Hepatocyte (in vitro differentiated cells): ENCODE measurements at places on chromosomes 13 and 19.

DNA sequence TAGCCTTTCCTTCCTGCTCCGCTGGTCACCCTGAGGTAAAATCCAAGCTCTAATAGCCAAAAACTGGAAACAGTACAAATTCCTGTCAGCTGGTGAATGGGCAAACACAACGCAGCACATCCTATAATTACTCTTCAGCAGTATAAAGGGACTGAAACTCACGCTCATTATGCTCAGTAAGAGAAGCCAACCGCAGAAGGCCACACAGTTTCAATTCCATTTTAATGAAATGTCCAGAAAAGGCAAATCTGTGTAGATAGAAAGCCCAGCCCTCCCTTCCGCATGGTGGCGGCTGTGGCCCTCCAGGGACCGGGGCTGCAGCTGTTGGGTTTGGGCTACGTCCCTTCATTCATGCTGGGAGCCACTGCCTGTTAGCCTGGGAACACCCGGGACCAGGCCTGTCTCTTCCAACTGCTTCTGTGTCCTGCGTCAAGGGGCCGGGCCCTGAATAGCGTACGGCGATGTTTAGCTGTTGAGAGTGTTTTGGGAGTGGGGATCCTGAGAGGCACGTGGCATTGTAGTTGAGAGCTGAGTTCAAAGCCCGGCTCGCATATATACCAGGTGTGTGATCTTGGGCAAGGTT is 23.5 kb downstream of the NKPD1 start:
- DNase-seq = no peak

DNA sequence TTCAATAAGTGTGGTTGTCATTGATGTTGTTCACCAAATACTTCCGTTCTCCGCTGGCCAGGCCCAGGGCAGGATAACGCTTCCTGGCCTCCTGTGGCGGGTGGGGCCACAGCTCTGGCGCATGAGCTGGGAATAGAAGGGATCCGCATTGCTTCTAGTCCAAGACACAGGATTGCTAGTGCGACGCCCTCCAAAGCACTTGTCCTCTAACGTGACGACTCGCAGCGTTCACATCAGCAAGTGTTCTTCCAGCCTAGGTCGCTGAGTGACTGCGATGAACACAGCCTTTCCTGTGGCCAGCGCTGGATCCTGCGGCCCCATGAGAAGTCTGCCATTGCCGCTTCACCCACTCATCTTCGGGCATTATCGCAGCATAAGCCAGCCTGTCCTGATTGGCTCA is 39.4 kb downstream of the VSTM2B start:
- DNase-seq = no peak

DNA sequence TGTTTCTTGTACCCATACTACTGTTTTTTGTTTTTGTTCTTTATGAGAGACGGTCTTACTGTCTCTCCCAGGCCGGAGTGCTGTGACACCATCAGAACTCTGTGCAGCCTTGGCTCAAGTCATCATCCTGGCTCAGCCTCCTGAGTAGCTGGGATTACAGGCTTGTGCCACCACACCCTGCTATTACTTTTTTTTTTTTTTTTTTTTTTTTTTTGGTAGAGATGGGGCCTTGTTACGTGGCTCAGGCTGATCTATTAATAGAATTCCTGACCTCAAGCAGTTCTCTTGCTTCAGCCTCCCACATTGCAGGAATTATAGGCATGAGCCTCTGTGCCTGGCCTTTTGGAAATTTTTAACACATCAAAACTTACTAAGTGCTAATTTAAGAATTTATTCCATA is 2.9 kb upstream of the ZNF304 start:
- DNase-seq = no peak

- no peak for DNase-seq
These were observed 334.0 kb downstream of the SLITRK5 start for GRCh38 chr13:88005188-88005587.

GRCh38 chr13:37788346-37788745 is 81.2 kb downstream of the TRPC4 start:
- no peak for DNase-seq

- DNase-seq = no peak
These were observed 4.3 kb upstream of the ZNF813 start for GRCh38 chr19:53463263-53463662.

GRCh38 chr13:89097994-89098393 is 1426.8 kb downstream of the SLITRK5 start:
- DNase-seq = no peak

GRCh38 chr19:5628919-5629481 is 6.1 kb downstream of the SAFB start:
- DNase-seq = no peak

DNA sequence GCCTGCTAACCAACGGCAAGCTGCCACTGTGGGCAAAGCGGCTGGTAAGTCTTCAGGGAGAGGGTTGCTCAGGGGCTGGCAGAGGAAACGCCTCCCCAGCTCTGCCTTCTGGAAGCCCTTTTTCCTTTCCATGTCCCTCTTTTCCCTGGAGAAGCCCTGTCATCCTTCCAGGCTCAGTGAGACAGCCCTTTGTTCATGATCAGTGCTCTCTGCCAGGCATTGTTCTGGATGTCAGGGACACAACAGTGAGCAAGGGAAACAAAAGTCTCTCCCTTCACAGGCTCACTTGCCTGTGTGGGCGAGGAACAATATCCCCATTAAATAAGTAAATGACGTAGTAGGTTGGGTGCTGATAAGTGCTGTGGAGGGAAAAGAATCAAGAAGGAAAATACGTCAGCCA is 13.9 kb upstream of the OVOL3 start:
- DNase-seq = no peak

- no peak for DNase-seq
These were observed 60.3 kb upstream of the STARD13 start for GRCh38 chr13:33345842-33346241.

GRCh38 chr13:112885242-112885781 is 83.7 kb upstream of the MCF2L start:
- no peak for DNase-seq

- no peak for DNase-seq
These were observed 47.5 kb downstream of the SPATA13 start for GRCh38 chr13:24207841-24208667.

- DNase-seq = no peak
These were observed at the start of gene LGALS13 for GRCh38 chr19:39602224-39602623. Gene LGALS13 (plus strand): TSS chr19:39602524. CDS start chr19:39602569, 45 bp downstream.

- no peak for DNase-seq
These were observed 688.4 kb upstream of the GPC6 start for GRCh38 chr13:92538164-92538563.

- peak; percentile 61 for DNase-seq
These were observed 21.8 kb downstream of the DCAF15 start for GRCh38 chr19:13974073-13974472.

GRCh38 chr19:19425170-19425875 is 19.8 kb downstream of the GATAD2A start:
- no peak for DNase-seq

GRCh38 chr19:30425885-30426838 is 54.0 kb downstream of the ZNF536 start:
- no peak for DNase-seq

DNA sequence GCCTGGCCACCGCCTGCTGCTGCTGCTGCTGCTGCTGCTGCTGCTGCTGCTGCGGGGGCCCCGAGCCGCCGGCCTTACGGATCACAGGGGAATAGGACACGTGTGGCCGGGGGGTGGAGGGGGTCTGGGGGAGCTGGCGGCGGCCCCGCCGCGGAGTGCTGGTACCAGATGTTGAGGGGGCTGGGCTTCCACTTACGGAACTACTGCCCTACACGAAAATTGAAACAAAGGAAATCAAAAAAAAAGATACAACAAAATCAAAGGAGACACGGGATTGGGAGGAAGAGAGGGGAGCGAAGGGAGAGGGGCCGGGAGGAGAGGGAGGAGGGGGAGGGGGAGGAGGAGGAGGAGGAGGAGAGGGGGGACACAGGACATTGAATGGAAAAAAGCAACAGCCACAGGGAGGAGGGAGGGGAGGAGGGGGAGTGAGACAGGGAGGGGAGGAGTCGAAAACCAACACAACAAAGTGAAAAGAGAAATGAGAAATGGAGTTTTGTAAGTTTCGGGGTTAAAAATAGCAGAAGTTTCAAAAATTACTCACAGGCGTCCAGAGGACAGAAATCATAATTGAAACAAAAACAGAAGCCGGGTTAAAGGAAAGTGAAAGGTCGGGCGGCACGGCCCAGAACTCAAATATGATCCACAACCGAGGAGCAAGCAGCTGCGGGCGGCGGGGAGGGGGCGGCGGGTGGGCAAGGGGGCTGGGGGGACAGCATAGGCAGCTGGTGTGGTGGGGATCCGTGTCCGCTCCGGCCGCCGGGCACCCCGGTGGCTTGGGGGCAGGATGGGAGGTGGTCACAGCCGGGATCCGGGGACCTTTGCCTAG is 57.8 kb downstream of the IER2 start:
- peak; percentile 73 for DNase-seq

DNA sequence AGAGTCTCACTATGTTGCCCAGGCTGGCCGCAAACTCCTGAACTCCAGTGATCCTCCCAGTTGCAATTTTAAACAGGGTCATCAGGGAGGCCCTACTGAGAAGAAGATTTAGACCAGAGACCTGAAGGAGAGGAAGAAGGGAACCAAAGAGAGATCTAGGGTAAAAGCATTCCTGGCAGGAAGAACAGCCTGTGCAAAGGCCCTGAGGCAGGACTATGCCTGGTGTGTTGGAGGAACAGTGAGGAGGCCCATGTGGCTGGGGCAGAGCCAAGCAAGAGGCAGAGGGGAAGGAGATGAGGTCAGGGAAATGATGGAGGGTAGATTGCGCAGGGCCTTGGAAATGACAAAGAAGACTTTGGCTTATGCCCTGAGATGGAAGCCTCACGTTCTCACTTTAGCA is 34.5 kb downstream of the TINCR start:
- no peak for DNase-seq
